ENCODE measurements at places on chromosomes 7 and 10. TPM values are rescaled to one million over a fixed set of nuclear protein-coding genes. Genes with fewer than 3 reads are reported as not detected.
A peak's percentile ranks its signal among the peaks of the same experiment; 100 is the strongest.

DNA sequence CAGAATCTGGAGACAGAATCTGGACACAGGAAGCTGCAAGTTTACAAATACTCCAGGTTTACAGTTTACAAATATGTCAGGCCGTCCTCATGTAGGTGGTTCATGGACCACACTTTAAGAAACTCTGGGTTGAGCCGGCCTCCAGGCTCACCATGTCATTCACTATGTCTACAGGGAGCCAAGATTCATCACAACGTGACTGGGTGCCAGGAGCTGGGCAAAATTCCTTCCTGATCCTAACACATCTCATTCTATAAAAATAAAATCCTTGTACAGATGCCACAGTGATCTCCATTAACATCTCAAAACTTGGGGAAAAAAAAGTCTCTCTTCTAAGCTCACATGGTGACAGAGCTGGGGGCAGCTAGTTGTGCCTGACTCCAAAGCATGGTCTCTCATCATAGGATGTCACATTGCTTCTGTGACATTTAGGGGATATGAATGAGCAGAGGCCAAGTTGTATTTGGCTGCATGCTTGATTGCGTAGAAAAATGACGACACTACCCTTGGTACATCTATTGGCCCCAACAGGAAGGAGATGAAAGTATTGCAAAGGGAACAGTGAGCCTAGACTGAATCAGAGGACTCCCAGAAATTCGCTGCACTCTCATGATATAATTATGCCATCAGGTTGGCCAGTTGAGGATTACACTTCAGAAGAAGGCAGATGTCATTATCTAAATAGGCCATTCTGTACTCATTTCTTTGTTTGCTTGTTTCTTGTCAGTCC is 35.9 kb downstream of the MTURN start:
- no peak for DNase-seq

- DNase-seq, result peak; percentile 83
These were observed 171.2 kb downstream of the ARHGAP21 start for GRCh38 chr10:24552346-24553016.

- DNase-seq, result peak; percentile 32
These were observed 2.0 kb downstream of the SAMD9 start for GRCh38 chr7:93115796-93116195.

DNA sequence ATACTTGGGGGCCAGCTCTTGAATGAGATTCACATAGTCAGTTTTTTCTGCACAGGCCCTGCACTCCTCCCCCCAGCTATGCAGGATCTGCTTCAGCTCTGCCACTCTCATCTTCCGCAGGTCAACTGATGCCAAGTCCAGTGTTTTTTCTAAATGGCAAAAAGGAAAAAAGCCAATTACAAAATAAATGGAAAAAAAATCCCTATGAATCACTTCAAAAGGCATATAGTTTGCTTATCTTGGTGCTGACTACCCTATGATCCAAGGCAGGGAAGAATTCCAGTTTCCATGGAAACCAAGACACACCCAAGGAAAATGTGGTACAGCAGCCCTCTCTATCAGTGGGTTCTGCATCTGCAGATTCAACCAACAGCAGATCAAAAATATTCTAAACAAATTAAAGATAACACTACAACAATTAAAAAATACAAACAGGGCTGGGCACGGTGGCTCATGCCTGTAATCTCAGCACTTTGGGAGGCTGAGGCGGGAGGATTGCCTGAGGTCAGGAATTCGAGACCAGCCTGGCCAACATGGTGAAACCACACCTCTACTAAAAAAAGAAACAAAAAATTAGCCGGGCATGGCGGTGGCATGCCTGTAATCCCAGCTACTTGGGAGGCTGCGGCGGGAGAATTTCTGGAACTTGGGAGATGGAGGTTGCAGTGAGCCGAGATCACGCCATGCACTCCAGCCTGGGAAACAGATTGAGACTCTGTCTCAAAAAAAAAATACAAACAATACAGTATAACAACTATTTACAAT is 17.6 kb downstream of the CDNF start:
- DNase-seq, result no peak

DNA sequence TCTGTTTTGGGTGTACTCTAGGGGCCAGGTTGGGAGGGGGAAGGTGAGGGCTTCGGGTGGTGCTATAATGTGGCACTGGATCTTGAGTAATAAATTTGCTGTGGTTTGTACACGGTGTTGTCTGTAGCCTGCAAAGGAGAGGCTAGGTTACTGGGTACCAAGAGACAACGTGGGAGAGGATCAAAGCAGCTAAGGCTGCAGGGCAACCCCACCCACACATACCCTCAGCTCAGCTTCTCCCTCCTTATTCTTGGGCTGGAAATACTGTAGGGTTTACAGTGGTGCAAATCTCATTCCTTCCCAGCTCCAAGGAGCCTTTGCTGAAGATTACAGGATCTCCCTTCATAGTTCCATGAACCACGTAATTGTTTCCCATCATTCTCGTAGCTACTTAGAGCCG is 1.9 kb upstream of the FSCN3 start:
- no peak for DNase-seq

- DNase-seq, result no peak
These were observed 61.5 kb upstream of the GHITM start for GRCh38 chr10:84077768-84078167.

DNA sequence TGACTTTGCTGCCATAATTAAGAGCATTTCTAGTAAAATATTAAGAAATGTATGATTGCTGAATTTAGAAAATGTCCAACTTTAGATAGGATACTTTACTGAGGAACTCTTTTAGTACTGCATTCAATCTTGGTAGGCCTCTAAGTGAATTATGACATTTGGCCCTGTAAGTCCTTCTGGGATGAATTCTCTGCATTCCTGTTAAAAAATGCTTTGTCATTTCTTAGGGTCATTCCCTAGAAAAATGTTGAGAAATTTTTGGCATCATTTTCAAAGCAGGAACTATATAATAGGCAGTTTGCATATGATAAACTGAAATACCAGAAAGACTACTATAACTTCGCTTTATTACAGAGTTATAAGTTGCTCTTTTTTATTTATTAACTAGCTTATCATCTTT is 69.3 kb upstream of the PRR15 start:
- no peak for DNase-seq

DNA sequence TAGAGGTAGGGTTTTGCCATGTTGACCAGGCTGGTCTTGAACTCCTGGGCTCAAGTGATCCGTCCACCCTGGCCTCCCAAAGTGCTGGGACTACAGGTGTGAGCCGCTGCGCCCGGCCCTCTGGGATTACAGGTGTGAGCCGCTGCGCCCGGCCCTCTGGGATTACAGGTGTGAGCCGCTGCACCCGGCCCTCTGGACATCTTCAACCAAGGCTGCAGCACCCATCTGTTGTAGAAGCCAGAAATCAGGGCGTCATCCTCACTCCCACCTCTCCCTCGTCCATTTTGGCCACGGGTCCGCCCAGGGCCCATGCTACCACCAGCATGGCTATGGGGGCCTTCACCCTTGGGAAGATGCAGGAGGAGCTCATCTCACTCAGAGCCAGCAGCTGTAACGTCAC is 38.5 kb upstream of the EBF3 start:
- no peak for DNase-seq

GRCh38 chr7:73622909-73623797 is 1.2 kb downstream of the MLXIPL start:
- no peak for DNase-seq

DNA sequence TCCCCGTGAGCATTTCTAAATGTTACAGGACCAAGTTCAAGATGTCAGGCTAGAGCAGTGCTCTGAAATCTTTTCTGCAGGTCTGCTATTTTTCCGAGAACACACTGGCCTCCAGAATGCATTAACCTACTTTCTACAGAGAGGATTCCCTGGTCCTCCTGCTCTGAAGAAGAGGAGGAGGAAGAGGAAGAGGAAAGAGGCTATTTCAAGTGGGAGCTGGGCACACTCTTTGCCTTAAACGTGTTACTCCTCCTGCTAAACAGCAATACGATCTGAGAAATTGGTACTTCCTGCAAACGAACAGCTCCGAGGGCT is 157.4 kb downstream of the FRMD4A start:
- DNase-seq, result no peak

DNA sequence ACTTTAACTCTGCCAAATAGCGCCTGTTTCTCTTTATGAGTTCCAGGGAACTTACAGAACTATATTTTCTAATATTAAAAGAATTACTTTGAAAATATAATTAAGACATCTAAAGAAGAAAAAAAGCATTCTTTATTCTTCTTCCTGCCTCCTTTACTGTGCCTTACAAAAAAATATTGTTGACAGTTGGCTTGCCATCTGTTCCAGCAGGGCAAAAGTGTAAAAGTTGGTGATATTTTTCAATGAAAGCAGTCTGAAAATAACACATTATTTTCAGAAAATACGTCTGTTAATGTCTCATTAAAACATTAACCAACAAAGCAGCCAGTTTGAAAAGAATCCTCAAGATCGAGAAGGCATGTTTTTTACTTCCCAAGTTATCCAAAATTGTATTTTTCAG is 1032.2 kb upstream of the LRRTM3 start:
- DNase-seq, result no peak

DNA sequence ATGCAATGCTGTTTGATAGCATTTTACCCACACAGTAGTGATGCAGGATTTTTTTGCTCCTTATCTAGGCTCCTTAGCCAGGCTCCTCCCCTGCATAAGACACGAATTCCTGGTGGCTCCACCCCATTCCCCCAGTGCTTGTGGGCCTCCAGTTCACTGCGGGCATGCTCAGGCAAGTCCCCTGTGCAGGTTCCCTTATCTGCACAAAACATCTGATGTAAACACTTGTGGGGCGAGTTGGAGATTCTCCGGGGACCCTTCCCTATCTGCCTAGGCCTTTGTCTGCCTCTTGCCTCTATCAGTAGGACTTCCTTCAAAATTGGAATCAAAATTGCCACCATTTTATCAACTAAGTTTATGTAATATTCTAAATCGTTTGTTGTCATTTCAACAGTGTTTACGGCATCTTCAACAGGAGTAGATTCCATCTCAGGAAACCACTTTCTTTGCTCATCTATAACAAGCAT is 5.4 kb upstream of the STK17A start:
- DNase-seq, result no peak

DNA sequence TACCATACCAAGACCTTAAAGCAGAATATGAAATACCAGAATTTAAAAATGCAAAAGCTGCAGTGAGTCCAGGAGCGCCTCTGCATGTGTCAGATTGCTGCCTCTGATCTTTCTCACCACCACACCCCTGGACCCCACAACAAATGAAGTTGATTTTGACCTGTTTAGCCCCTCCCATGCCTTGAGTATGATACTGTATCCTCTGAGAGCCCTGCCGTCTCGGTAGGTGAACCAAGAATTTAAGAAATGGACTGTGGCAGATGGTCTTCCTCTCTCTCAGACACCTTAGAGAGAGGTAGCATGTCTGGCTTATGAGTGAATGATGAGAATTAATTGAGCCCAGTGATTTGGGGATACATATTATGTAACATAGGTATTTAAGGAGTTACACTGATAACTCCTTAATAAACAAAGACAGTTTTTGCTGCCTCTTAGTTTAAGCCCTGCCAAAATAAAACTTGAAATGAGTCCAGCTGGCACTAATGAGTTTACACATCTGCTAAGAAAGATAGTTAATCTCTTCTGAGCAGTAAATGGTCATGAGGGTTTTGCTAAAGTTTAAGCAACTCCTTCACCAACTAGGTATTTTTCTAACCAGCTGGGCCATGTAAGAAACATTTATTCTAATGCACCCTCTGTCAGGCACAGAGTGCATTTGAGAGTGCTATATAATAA is 4.5 kb upstream of the TFPI2 start:
- DNase-seq, result no peak

DNA sequence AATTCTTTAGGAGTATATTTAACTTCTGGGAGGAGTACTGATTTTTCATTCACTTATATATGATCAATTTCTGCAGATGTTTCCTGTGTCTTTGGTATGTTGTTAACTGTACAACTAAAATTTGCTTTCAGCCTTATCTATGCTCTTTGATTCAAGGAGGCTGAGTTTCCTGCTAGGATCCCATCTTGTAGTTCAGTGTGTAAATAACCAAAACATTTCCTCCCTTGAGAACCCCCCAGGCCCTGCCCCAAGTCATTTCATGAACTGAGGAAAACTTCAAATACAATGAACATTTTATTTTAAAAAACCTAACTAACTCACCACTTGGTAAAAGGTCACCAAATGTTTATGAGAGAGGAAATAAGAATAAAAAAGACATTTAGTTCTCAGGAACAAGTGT is 55.5 kb downstream of the VWA2 start:
- no peak for DNase-seq

DNA sequence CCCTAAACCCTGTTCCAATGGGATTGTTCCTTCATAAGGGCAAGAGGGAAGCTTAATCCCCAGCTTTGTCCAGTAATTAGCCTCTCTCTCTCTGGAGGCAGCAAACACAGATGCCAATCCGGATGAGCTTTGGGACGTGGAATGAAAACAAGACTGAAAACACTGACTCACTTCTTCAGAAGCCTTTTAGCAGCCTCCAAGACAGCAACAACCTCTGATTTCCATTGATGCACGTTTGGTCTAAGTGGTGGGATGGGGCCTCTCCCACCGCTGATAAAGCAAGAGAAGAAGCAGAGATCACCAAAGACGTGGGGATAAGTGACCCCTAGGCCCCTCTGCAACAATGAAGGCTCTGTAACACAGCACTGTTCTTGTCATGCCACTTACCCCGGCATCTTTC is 5.8 kb upstream of the GFRA1 start:
- no peak for DNase-seq

DNA sequence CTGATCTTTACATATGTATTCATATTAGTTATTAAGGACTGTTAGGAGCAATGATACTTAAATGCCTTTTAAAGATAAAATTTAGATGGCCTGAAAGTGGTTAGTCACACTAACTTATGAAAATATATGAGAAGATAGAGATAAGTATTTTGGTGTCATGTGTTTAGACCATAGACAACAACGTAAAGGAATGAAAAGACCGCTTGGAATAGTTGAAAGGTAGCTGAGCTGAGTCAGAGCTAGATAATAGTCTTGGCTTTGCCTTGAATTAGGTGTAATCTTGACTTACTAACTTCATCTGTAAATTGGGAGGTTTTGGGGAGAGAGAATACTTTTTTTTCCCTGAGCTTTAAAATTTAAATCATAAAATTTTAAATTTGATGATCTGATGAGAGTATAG is 127.0 kb downstream of the LYZL1 start:
- no peak for DNase-seq

GRCh38 chr7:37128327-37129034 is 320.2 kb downstream of the ELMO1 start:
- no peak for DNase-seq

- no peak for DNase-seq
These were observed 99.1 kb downstream of the ALOX5 start for GRCh38 chr10:45473126-45473525.

DNA sequence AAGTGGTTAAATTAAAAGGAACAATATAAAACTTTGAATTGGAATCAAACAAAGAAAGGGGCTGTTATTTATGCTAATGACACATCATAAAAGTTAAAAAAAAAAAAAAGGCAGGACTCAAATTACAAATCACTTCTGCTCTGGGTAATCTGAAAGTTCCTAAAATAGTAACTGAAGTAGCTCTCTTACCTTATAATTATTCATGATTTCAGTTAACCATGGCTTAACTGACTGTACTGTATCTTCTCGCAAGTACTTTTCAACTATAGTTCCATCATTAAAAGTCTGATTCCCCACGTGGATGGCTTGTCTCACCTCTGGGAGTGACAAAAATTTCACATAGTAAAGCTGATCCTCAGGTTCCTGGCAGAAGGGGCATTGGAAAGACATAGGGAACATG is 82.5 kb downstream of the CPVL start:
- DNase-seq, result no peak

The ZNF107 gene
- total RNA-seq, result 6.2 TPM

The CYP3A4 gene
- 0.25 TPM for total RNA-seq

The FRAT1 gene
- total RNA-seq, result 1.7 TPM

The TMEM273 gene
- not detected for total RNA-seq

The ZNF239 gene
- total RNA-seq, result 4.4 TPM

The RET gene
- total RNA-seq, result 5.9 TPM

The ST8SIA6 gene
- total RNA-seq, result 1.3 TPM

The AGMO gene
- not detected for total RNA-seq

The GIMAP4 gene
- 0.49 TPM for total RNA-seq

The AGR3 gene
- total RNA-seq, result not detected

The GIMAP6 gene
- 0.12 TPM for total RNA-seq
